ENCODE measurements at places on chromosomes 6 and 20.

- no peak for DNase-seq
Observed at GRCh38 chr20:12928358-12928754, 80.4 kb upstream of the SPTLC3 start.

DNA sequence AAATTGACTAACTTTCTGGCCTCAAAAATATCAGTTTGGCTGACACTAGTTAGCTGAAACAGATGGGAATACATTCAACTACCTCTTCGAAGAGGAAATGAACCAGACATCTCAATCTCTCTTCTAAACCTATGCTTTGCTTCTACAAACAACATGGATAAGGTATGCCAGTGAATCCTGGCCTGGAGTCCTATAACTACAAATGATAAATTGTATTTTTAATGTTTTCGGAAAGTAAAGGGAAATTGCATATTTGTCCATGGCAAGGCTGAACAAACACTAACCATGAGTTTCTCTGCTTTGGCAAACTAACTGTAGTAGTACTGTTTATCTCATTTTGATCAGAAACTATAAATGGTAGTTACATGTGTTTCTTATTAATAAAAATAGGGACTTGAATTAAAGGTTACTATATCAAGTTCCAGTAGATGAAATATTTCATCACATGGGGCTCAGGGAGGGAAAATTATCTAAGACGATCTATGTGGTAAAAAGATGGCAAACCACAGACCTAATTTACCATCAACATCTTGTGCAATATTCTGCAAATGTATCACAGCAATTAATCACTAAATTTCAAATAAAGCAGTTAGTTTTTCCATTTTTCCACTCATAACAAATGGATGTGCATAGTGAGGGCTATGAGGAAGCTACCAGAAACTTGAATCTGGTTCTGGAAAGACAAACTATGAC lies 76.8 kb downstream of the COL12A1 start:
- DNase-seq: no peak

- DNase-seq: no peak
Observed at GRCh38 chr20:5080384-5080877, 39.3 kb downstream of the PCNA start.

DNA sequence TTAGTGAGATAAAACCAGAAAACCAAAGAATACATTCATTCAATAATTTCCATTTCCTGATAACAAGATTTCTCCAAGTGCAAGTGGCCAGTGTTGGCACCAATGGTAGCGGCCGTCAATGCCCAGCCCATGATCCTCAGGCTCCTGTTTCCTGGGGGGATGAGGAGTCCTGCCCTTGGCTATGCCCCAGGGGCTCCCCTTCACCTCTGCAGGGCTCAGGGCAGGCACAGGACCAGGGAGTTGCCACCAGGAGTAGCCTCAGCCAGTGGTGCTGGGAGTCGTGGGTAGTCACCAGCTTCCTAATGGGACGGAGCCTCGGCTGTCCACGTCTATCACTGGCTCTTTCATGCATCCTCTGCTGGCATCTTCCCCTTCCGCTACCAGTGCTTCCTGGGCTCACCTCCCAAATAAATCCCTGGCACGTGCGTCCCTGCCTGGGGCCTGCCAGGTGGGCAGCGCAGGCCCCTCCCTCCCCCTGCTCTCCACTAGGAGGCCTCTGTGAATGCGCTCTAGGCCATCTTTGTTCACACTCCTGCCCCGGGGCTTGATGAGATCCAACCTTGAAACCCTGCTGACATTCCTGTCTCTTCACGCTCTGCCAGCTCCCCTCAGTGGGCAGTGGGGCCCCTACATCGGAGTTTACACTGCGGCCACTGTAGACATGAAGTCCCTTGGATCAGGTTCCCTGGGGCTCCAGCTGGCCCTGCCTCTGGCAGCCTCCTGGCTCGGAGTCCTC lies 215.7 kb downstream of the SYNDIG1 start:
- DNase-seq: no peak

GRCh38 chr20:43022568-43022967 lies 167.1 kb downstream of the PTPRT start:
- DNase-seq: no peak

- no peak for DNase-seq
Observed at GRCh38 chr20:7624886-7625285, 315.4 kb downstream of the HAO1 start.

DNA sequence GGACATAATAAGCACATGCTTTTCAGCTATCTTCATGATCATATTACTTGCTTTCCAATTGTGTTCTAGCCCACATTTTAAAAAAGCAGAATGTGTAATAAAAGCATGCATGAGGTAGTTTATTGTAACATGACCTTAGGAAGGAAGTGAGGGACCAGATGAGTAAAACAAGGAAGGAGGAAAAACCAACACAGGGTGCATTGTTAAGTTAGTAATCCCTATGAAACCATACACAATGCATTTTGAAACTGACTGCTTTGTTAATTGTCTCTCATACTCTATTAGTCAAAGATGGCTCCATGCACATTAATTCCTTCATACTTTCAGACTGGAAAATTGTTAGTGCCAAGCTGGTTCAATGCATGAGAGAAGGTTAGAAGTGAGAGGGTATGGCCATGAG lies 37.7 kb upstream of the CENPW start:
- DNase-seq: no peak

GRCh38 chr6:23630726-23631635 lies 495.0 kb upstream of the NRSN1 start:
- DNase-seq: no peak

DNA sequence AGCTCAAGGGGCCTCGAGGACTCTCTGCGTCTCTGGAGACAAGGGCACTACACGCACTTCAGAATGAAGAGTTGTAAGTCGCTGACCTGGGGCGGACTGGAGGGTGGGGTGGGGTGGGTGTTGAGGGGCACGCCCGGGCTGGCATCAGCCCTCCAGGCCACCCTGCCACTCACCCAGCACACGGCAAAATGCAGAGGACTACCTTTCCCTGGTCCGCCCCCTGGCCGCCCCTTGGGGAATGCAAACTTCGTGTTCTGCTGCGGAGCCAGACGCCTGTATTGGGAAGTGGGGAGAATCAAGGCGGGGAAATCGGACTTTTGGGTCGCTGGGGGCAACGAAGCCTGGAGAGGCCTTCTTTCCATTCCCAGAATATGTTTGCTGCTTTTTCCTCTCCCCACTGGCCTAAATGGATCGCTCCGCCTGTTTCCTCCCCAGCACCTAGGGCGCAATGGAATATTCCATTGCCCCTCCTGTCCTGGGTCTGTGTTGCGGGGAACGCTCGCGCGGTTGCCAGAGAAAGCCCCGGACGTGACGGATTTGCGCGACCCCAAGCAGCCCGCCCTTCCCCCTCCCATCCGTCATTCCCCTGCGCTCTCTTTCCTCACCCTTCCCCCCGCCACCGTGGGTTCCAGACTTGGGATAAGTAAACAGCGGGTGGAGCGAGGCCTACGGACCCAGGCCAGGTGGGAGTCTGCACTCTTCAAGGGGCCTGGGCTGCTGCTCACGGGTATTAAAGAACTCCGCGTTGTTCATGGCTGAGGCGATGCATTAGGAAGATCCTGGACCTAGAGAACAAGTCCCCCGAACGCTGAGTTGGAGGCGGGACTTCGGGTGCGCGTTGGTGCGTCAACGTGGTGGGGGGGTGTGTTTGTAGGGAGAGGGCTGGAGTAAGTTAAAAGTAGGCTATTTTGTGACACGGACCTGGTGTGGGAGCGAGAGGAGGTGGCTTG lies at the start of gene PPT2:
Gene PPT2 (plus strand): TSS at position 578 of the 950 bp plus-strand sequence. CDS start 454 bp downstream, outside the sequence.
- peak; percentile 76 for DNase-seq

- DNase-seq: no peak
Observed at GRCh38 chr6:169854083-169854725, 102.8 kb downstream of the ERMARD start.

- DNase-seq: no peak
Observed at GRCh38 chr20:25372584-25373336, 17.9 kb downstream of the ABHD12 start.

DNA sequence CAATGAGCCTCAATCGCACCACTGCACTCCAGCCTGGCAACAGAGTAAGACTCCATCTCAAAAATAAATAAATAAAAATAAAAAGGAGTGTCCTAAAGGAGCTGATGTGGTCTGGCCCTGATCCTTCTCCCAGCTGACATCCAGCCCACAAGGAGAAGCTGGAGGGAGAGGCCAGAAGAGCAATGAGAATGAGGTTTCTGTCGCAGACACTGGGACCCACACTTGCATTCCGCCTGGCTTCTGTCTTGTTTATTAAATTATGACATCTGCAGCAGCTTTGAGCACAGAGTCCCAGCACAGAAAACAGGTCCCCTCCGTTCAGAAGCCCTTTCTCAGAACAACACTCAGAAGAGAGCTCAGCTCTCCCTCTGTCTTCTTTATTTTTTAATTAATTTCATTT lies 10.3 kb upstream of the E2F1 start:
- DNase-seq: no peak

- DNase-seq: no peak
Observed at GRCh38 chr20:60180986-60181385, 222.8 kb downstream of the CDH26 start.

GRCh38 chr6:148550569-148550968 lies 196.3 kb upstream of the UST start:
- no peak for DNase-seq

- no peak for DNase-seq
Observed at GRCh38 chr20:43710370-43711044, 16.3 kb downstream of the GTSF1L start.

- no peak for DNase-seq
Observed at GRCh38 chr20:50328996-50329898, 138.6 kb downstream of the CEBPB start.

DNA sequence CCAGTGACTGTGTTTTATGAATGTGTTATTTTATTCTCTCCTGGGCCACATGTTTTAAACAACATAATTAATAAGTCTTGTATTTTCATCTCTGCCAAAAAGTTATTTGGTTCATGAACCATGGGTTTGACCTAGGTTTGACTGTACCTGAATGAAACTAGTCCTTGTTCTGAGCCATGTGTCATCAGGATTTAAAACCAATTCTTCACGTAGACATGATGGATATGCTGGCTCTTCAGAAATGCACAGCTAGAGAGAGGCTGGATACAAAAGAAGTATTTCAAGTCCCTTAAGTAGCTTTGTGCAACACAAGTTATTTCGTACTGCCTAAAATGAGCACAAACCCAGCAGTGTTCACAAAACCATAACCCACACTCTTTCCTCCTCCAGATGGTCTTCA lies 116.1 kb downstream of the IBTK start:
- no peak for DNase-seq

- no peak for DNase-seq
Observed at GRCh38 chr6:36865835-36866234, 8.8 kb downstream of the PPIL1 start.

DNA sequence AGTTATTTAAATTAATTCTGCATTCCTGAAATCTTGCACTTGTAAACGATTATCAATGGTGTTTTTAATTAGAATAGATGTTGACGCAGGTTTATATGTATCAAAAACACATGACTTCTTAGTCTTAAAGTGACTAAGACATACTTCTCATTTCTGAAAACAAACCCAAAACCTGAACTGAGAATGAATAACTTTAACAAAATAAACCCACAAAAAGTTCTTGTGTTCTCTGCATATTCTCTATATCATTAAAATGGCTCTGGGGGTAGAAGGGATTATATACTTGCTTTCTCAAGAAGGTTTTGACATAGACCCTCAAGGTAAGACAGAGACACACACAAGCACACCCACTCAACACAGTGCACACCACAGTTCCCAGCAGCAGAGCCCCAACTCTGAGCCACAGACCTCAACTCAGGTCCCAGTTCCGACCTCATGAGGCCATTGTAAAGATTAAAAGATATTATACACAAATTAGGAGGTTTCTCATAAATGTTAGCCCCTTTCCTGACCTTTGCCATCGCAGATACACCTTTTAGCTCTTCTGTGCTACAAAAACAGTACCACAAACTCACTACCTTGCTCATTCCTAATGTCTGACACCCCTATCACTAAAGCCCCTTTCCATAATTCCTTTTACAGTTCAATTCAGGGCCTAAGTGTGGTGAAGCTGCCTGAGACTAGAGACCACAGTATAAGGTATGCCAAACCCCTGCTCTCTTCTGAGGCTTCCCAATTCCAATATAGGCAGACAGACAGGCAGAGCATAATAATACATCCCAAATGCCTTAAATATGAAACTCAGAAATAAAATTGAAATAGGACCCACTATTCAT lies 267.8 kb downstream of the PTPRK start:
- no peak for DNase-seq

DNA sequence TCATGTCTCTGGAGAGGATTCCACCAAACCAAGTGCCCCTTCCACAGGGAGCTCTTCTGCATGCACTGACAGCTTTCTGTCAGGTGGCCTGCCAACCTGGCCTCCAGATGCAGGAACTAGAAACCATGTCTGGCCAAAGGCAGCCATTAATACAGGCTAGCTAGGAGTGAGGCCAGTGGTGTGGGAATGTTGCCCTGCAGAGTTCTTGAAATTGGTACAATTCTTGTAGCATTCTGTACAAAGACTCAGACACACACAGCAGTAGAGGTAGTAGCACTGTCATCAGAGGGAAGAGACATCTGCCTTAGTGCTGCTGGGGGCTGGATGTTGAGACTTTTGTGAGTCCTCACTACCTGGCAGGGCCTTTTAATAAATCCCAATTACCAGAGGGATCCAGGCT lies 48.8 kb downstream of the RNF24 start:
- DNase-seq: no peak

DNA sequence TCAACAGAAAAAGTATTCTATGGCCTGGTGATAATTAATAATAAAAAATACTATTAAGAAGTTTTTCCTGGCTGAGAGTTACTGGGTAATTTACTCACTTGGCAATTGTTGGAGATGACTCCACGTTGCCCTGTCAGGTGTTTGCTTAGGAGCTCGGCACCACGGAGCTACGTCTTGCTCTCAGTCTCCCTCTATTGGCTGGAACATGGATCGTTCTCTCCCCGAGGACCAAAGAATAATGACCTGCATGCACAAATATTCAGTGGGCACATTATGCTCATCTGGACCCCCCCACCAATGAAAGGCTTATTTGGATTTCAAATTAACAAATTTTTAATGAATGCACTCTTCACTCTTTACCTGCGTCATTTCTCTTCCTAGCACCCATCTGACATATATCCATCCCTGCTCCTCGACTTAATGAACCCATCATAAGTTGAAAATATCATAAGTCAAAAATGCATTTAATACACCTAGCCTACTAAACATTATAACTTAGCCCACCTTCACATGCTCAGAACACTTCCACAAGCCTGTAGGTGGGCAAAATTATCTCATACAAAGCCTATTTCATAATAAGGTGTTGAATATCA lies 71.0 kb upstream of the CD83 start:
- peak; percentile 41 for DNase-seq

DNA sequence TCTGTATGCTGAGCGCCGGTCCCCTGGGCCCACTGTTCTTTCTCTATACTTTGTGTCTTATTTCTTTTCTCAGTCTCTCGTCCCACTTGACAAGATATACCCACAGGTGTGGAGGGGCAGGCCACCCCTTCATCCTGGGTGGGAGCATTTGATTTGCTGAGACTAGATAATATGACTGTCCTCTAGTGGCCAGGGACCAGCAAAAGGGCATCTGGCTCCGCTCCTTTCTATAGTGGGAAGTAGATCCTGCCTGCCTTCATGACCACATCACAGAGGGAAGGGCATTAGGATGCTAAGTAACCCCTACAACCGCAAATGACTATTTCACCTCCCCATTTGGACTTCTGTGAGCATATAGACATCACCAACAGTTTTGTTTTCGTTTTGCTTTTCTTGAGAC lies 64.5 kb downstream of the TRMT6 start:
- DNase-seq: no peak

All from activated naive CD4-positive, alpha-beta T cell treated with anti-CD3 and anti-CD28 coated beads, Interleukin-2, amount 50 U/mL, for 16 hours (primary cell).